ENCODE measurements at places on chromosomes 11 and 22. TPM values are rescaled to one million over a fixed set of nuclear protein-coding genes. Genes with fewer than 3 reads are reported as not detected.

PRODH gene
- total RNA-seq = 8.4 TPM

TRIM22 gene
- 26.0 TPM for total RNA-seq

TESMIN gene
- 6.8 TPM for total RNA-seq

OR4C6 gene
- not detected for total RNA-seq

DDX25 gene
- not detected for total RNA-seq

LRRC75B gene
- 3.2 TPM for total RNA-seq

DNA sequence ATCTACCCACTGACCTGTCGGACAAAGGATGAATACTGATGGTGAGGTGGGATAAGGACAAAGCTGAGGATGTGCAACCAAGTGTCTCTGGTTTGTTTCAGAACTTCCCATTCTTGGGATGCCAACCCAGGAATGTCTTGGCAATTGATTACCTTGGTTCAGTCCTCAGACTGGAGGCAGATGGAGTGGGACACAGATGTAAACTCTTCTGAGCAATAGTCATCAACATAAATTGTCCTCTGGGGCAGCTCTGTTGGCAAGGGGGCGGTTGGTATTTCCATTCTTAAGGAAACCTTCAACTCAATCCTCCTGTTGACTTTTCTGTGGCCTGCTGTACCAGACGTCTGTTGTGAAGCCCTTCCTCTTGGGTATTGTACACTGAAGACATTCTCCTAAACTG, 6.8 kb downstream of the ABTB2 start:
- DNase-seq = no peak

GRCh38 chr11:502288-503178, 4.5 kb downstream of the RNH1 start:
- no peak for DNase-seq

DNA sequence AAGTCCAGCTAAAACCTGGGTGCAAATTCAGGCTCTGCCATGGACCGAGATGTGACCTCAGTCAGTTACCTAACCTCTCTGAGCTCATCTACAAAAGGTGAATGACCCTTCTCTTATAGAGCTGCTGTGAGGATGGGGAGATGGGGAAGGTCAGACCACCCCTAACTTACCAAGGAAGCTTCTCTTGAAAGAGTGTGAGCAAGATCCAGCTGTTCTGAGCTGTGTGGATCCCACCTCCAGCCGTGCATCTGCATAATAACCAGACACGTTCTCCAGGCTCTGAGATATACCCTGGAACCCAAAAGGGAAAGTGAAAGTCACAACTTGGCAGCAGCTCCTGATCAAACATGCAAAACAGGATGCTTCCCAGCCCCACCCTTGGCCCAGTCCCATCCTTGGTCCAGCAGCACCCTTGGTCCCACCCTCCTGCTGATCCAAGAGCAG, at the start of gene APOL3:
APOL3 (minus strand) TSS at position 257 of the 444 bp plus-strand sequence. CDS start 11,700 bp downstream, outside the sequence.
- peak; percentile 27 for DNase-seq

DNA sequence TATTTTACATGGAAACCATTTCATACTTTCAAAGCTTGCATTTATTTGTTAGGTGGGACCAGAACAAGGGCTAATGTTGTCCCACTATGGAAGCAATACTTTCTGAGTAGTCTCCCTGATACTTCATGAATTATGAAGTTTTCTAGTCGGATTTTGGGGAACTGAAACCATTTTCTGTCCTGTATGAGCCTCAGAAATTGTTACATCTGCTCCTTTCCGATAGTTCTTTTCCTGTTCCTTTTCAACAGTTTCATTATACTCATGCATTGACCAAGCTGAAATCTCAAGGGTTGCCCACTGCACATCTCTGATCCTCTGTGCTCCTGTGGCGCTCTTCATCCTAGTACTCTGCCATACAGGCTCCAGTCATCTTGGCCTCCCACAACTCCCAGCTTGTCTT, 31.5 kb upstream of the GLYATL1 start:
- DNase-seq = no peak

GRCh38 chr11:2826679-2827056, 58.9 kb downstream of the CDKN1C start:
- DNase-seq = no peak

DNA sequence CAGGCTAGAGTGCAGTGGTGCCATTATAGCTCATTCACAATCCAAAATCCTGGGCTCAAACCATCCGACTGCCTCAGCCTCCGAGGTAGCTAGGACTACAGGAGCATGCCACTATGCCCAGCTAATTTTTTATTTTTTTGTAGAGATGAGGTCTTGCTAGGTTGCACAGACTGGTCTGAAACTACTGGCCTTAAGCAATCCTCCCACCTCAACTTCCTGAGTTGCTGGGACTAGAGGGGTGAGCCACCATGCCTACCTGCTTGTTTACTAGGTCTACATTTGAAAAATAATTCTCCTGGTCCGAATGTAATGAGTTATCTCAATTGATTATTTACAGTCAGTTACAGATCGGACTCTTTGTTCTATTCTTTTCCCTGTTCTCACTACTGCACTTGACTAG, 22.0 kb downstream of the TAF1D start:
- DNase-seq = no peak

DNA sequence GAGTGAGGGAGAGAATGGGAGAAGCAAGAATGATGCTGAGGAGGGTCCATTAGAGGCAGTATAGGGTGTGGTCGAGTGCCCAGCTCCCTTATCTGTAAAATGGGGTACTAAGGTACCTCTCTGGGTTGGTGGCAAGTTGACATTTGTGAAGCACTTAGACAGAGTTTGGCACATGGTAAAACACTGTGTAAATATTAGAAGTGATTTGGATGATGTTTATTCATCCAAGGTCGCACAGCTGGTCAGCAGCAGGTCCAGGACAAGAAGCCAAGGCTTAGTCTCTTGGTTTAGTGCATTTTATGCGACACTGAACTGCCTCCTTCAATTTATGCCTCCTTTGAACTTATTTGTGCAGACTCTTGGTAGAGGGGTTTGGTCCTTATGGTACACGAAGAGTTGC, 19.4 kb downstream of the KREMEN1 start:
- no peak for DNase-seq

GRCh38 chr11:92245700-92246271, 21.2 kb downstream of the FAT3 start:
- no peak for DNase-seq

DNA sequence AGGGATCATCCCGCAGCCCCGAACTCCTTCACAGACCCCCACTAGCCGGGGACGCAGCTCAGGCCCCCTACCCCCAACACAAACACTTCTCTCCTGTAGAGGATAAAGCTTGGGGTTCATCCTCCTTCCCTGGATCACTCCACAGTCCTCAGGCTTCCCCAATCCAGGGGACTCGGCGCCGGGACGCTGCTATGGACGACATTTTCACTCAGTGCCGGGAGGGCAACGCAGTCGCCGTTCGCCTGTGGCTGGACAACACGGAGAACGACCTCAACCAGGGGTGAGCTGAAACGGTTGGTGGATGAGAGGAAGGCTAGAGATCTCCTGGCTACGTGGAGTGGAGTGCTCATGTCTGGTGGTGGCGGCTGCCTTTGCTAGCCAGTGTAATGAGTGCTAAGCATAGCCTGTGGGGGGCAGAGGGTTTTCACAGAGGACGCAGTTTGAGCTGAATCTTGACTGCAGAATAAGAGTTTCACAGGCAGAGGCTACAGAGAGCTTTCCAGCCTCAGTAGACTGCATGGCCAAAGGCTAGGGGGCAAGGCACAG, 580 bp downstream of the ILK start:
- peak; percentile 37 for DNase-seq

DNA sequence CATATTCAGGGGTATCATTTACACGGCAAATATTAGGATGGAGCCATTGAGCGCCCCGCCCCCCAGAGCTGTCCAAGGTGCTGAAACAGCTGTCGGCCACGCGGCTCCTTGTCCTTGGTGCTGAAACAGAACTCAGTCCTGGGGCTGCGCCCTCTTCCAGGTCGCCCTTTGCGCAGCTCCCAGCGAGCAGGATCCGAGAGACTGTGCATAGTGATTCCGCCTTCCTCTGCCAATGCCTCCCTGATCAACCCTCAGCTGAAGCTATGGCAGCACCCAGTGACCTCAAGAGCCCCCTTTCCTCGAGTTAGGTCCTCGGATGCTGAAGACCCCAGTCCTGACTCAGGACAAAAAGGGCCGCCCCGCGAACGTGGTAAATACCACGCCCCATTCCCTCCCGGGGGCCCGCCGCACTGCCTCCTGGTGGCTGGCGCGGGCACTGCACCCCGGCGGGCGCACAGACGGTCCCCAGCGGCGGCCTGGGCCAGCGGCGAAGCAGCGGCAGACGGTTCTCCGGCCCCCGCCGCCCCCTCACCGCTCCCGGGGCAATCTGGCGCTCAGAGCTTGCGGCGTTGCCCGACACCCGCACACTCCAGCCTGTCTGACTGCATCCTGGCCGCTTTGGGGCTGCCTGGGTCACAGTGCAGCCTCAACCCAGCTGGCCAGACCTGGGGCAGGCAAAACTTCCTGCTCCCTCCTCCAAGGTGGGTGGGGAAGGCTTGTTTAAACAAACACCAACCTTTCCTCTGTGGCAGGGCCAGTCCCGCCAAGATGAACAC, 13.4 kb downstream of the SYT7 start:
- peak; percentile 78 for DNase-seq

DNA sequence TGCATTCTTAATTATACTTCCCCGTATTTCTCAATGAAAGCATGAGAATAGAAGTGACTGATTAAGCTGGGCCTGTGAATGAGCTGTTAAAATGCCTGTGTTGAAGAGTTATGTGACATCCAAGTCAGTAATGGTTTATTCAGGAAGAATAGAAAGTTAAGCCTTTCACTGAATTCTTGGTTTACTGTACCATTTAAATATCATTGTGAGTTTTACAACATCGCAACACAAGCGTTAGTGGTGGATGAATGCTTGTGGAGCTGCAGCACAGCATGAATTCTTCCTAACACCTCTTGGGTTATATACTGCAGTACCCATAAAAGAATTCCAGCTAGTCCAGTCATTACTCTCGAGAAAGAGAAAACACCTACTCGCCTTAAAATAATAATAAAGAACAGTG, 257.8 kb downstream of the JRKL start:
- no peak for DNase-seq

DNA sequence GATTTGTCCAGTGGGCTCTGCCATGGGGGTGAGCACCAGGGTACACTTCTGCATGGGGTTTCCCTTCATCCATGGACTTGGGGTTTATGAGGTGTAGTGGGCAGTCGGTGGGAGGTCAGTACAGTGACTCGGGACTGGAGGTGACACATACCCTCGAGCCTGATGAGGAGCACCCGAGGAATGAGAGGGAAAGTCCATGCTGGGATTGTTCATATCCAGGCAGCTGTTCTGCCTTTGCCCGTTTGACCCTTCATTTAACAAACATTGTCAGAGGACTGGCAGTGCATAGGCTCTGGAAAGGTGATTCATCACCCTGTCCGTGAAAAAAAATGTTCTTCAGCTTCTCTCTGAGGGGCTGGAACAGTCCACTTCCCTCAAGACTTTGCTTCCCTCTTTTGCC, 2.7 kb downstream of the NAV2 start:
- DNase-seq = peak; percentile 67

GRCh38 chr22:26364066-26365015, 64.7 kb upstream of the ASPHD2 start:
- peak; percentile 73 for DNase-seq

DNA sequence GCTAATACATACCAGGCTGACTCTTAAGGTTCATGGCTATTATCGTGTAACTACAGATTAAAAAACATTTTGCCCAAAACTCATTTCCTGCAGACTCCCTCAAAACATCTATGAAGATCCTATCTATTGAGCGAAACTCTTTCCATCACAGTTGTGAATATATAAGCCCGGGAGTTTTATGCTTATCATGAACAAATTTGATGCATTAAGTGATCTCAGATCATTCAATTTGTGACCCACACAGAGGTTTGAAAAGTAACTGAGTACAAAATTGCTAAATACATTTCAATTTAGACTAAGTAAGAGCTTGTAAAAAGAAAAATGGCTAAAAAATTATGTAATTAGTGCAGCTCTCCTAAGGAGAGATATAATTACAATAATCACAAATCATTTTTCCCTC, 1228.8 kb upstream of the TENM4 start:
- no peak for DNase-seq
